Stimulated activated effector memory CD8-positive, alpha-beta T cell treated with anti-CD3 and anti-CD28 coated beads, Interleukin-12 subunit alpha, Interleukin-12 subunit beta, amount 100 ng/mL, for 72 hours (primary cell): ENCODE measurements at places on chromosomes 1 and 21.

- no peak for DNase-seq
Measured at GRCh38 chr1:68166348-68166747, 66.0 kb downstream of the WLS start.

GRCh38 chr1:192573499-192573898, 2.1 kb upstream of the RGS1 start:
- no peak for DNase-seq

DNA sequence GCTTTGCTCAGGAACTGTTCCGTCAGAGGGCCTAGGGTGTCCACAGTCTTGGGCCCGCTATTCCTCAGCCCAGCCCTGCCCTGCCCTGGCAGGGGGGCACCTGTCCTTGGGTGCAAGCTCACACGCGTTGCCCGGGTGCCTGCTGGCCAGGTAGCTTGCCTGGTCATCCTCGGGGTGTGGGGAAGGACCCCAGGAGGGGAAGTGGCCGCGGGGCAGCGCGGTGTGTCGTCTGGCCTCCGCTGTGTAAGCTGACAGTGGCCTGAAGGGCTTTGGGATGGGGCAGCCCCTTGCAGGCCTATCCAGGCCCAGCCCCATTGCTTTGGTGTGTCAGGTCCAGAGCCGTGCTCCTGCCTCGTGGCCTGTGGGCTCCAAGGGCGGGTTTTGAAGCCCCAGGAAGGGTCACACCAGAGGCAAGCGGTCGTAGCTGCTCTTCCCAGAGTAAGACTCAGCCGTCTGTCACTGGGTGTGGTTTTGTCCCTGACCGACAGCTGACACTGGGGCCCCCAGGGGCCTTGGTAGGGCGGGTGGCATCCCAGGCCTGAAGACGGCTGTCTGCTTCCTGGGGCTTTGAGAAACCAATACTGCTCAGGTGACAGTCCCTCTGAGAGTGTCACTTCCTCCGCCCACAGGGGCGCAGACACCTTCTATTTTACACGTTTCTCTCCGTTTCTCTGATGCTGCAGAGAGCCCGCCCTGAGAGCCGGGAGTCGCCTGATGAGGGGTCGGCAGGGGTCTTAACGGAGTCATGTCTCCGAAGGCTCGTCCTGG, 72.1 kb downstream of the SKI start:
- DNase-seq = peak; percentile 89

GRCh38 chr1:185670187-185670627, 64.0 kb upstream of the HMCN1 start:
- DNase-seq = no peak

GRCh38 chr1:3998086-3998485, 98.0 kb upstream of the C1orf174 start:
- DNase-seq = no peak

- no peak for DNase-seq
Measured at GRCh38 chr1:55363268-55363667, 148.1 kb upstream of the USP24 start.

- no peak for DNase-seq
Measured at GRCh38 chr1:27348861-27349783, 7.3 kb downstream of the SYTL1 start.

GRCh38 chr1:71083271-71083670, 2.4 kb upstream of the ZRANB2 start:
- no peak for DNase-seq

GRCh38 chr1:50970509-50970887, 453 bp downstream of the CDKN2C start:
- no peak for DNase-seq

GRCh38 chr1:9322661-9323244, 30.1 kb downstream of the SPSB1 start:
- DNase-seq = no peak

- no peak for DNase-seq
Measured at GRCh38 chr1:244322791-244323521, 128.8 kb downstream of the ADSS2 start.

- DNase-seq = no peak
Measured at GRCh38 chr1:86846164-86846647, 67.7 kb downstream of the SELENOF start.

DNA sequence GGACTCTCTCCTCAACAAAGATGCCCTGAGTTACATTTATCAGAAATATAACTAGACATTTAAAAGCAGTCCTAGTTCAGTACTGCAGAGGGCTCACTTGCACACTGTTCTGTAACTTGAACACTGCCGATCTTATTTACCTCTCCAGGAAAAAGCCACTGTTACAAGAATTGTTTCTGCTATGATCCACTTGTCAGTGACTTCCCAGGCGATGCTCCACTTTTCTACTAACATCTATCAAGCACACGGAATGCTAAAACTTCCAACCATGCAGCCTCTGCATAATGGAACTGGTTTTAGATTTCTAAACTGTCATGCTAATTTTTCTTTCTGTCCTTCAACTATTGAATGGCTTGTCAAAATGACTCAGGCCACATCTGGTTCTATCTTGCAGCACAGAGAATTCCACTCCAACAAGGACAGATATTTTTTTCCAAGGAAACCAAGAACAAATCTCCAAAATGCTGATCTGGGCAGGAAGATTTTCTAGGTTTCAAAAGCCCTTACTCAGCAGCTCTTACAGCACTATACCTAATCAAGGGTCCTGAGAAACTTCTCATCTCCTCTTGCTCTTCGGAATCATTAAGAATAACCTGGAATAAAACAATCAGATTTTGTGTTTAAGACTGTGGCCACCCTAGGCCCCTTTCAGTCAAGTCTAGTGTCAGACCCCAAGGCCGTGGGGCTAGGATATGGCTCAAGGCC, 9.9 kb downstream of the SEC16B start:
- DNase-seq = no peak

DNA sequence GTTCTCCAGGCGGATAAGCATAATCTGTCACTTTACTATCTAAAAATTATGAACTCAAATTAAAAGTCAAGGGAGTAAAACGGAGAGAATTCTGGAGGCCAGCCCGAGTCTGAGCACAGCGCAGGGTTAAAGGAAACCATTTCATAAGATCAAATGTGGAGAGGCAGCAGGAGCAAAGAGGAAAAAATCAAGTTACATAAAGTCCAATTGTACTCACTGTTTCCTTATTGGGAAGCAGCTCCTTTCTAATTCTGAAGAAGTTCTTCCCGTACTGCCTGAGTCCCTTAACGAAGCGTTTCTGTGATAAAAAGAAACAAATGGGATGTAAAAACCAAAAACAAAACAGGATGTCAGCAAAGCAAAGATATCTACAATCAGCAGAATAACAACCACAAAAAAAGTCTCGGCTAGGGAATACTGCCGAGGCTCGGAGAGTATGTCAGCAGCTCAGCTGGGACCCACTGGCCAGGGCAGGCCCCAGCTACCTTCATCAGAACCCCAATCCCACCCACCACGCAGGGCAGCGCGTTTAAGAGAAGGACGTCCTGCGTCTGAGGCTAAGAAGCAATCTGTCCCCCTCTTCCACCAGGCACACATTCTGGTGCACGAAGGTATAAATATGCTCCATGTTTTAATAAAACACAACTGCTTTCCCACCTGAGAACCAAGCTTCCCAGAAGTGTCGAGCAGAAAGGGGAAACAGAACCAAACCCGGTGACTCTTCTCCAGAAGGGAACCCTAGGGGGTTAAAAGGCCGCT, 104.8 kb downstream of the SLC45A1 start:
- DNase-seq = no peak

GRCh38 chr1:8495928-8496401, 178.1 kb downstream of the SLC45A1 start:
- DNase-seq = peak; percentile 13

DNA sequence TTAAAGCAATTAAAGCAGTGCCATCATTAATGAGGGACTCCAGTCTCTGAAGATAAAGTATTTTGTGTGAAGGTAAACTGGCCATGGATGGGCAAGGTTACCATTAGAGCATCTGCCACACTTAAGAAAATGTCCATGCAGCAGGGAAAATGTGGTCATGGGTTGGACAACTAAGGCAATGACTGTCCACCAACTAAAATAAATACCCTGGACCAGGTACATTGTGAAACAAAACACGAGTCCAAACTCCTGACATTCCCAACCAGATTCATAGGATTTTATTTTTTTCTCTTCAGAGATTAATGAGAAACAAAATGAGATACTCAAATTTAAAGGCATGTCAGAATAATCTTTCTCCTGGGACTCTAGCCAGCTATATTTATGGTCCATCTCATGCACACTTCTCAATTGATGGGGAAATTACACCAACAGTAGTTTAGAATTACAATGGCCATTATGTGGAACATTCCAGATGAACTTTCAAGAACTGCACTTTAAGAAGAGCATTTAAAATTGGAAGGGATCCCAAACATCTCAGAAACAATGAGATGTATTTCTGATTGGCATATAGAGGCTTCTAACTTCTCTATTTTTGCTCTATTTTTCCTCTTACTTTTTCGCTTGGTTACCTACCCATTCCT, 8.1 kb downstream of the GBP7 start:
- no peak for DNase-seq

DNA sequence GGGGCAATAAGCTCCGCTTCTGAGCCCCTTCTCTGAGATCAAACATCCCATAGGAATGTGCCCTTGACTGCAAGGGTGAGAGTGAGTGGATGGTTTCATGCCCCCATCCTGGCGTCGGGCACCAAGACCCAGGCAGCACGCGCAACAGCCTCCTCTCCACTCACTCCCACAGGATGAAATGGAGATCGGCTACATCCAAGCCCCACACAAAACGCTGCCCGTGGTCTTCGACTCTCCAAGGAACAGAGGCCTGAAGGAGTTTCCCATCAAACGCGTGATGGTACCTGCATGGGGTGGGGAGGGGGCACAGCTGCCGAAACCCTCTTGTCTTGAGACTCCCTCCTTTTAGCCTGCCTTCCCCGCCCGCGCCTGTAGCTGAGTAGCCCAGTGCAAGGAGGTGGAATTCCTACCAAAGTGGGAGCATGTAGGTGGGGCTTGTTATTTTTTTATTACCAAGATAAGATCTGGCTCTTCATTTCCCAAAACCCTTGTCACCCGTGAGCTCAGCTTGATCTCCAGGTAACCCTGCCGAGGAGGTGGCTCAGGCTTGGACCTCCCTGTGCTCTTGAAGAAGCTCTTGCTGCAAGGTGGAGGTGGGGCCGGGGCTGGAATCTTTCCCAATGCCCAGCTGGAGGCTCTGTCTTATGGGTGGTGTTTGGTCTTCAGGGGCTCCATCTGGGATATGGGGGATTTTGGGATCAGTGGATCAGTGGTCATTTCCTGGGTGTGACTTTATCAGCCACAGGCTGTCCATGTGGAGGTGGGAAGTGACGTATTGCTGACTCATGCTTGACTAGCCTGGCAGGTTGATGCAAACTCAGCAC, 24.0 kb upstream of the PADI6 start:
- DNase-seq = no peak

DNA sequence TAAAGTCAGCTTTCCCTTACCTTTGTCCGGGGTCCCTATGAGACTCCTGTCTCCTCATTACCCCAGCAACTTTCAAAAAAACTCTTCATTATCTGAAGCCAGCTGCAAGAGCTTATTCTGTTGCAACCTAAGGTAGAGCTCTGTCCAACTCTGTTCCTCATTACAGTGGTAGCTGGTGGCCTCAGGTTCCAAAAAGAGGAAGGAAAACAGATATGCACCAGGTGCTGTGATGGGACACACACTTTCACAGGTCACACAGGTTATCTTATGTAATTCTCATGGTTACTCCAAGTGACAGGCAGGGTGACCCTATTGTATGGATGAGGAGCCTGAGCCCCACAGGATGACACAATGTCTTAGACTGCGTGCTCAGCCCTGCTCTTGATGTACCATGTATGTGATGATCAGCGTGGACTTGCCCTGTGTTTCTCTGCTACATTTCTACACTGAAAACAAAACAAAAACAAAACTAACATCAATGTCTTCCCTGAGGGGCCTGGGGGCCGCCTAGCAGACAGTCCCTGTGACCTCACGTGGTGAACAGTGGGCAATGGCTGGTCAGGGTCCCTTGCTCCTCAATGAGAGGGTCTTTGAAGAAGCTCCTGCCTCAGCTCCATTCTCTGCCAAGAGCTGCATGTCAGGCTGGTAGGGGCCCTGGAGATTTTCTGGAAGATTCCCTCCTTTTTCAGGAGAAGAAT, 9.7 kb upstream of the TENT5C start:
- DNase-seq = no peak

GRCh38 chr1:77900687-77901293, 12.4 kb downstream of the NEXN start:
- no peak for DNase-seq

DNA sequence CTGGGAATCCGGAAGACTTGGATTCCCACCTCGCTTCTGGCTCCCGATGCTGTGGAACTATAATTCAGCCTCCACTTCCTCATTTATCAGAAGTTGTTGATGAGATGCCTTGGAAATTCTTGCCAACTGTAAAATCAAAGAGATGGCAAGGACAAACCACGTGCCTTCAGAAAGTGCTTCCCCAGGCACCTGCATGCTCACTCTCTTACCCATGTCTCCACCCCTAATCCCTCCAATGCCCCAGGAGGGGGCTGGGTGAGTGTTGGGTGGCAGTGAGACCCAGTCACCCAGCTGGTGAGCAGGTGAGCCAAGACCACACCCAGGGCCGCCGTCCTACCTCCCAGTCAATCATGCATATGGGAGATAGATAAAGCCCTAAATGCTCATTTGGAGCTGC, 160.8 kb downstream of the PSMG1 start:
- no peak for DNase-seq

GRCh38 chr1:173413271-173413707, 63.8 kb upstream of the PRDX6 start:
- DNase-seq = no peak

DNA sequence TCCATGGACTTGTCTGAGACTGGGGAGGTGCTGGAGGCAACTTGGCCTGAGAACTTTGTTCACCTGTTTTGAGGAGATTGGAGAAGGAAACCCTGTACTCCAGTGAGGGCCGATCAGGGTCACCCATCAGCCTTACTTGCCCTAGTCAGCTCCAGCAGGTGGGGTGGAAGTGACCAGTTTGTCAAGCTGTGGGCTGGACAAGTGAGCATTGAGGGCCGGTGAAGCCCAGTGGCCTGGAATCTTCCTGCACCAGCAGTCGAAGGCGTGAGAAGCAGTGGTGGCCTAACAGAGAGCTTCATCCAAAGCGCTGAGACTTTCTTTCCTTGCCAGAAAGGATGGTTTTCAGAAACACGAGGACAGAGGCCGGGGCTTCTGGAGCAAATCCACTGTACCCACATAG, 9.6 kb downstream of the SLC37A1 start:
- DNase-seq = no peak

DNA sequence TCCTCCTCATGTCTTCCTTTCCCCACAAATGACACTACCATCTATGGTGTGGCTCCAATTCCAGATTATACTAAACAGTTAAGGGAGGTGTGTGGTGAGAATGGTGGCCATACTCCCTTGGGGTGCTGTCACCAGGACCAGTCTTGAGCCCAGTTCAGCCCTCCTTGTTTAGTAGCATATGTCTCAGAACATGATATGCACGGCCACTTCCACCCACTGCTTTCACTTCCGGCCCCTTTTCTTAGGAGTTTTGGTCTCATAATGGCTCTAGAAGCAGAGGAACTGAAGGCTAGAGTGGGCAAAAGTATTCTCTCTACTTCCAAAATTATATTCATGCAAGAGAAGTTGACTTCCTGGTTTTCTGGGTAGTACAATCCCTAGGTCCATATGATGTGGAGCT, 45.3 kb upstream of the CACNA1E start:
- DNase-seq = no peak

- no peak for DNase-seq
Measured at GRCh38 chr1:47241114-47242113, 9.4 kb upstream of the TAL1 start.
